Inflammatory macrophage treated with lipopolysaccharide for 4 hours (primary cell): ENCODE measurements at places on chromosomes 11 and 22.

- no peak for DNase-seq
Observed at GRCh38 chr11:118913411-118914125, 12.2 kb downstream of the BCL9L start.

DNA sequence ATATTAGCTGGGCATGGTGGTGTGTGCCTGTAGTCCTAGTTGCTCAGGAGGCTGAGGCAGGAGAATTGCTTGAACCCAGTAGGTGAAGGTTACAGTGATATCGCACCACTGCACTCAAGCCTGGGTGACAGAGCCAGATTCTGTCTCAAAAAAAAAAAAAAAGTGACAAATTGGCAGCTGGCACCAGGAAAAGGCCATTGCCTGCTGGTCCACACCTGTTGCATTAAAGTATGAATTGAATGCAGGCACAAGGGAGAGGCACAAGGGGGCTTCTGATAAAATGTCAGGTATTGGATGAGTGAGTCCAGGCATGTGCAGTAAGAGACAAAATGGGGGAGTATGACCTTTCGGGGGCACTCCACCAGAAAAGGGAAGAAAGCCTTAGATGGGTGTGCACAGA, 28.2 kb downstream of the ZNF70 start:
- DNase-seq: no peak

DNA sequence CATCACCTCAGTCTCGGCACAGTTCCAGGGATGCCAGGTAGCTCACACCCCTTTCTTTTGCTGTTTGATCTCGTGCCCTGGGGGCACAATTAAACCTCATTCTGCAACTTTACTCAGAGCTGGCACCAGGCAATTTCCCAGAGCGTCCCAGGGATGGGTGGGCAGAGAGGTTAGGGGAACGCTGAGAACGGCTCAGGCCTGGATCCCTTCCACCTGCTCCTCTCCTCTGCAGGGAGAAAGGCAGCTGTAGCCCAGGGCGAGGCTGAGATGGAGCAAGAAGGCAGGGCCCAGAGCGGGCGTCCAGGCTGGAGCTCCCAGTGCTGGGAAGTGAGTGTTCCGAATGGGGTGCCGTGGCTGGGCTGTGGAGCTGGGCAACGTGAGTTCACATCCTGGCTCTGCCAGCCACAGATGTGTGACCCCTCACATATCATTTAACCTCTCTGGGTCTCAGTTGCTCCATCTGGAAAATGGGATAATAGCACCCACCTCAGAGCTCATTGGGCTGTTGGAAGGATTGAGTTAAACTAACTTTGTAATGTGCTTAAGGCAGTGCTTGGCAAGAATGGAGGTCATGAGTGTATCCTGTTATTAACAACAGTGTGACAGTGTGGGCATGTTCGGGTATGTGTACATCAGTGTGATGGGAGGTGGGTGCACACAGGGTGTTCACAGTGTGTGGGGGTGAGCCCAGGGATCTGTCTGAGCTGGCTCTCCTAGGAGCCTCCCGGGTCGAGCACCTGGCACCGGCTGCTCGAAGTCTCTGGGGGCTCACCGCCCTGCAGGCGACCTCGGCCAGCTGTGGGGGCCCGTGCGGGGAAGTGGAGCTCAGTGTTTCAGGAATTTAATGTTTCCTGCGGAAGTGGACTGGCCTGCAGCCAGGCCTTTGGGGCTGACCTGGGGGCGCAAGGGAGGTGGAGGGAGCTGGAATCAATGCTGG, 15.5 kb downstream of the OTUB1 start:
- no peak for DNase-seq

GRCh38 chr11:47797633-47798032, 30.5 kb upstream of the FNBP4 start:
- peak; percentile 77 for DNase-seq

DNA sequence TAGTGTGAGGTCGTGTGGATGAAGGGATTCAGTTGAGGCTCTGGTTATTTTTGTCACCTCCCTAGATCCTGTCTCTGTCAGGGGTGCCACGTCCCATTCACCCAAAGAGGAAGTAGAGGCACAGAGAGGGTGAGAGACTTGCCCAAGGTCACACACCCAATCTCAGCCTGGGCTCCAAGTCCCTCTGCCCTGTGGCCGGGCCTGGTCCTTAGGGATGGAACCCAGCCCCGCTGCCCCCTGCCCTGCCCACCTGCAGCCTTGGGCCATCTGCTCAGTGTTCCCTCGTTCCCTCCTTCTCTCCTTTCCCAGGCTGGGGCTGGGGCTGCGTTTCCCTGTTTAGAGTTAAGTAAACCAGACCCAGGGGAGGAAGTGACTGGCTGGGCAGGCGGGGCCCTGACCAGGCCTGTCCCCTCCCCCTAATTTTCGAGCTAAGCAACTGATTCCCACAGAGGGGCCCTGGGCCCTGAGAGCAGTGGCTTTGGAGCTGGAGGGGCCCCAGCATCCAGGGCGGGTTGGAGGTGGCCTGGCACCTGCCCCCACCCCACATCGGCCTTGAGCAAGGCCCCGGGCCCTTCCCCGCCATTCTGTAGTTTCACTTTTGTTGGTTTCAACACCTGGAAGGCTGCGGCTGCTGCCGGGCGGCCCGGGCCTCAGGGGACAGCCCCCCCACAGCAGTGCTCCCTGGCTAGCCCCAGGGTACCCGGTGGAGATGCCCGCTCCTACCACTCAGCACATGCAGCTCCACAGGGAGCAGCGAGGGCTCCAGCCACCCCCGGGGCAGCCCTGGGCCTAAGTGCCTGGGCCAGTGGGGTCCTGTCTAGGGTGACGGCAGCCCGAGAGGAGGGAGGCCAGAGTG, 1.5 kb downstream of the TCIRG1 start:
- DNase-seq: peak; percentile 79

GRCh38 chr22:33321466-33321865, 263.3 kb upstream of the SYN3 start:
- DNase-seq: no peak

- peak; percentile 53 for DNase-seq
Observed at GRCh38 chr11:1837171-1838076, 1.4 kb upstream of the TNNI2 start.

- peak; percentile 59 for DNase-seq
Observed at GRCh38 chr22:19121631-19122142, 525 bp downstream of the DGCR2 start.

GRCh38 chr11:8332891-8333290, 69.2 kb upstream of the LMO1 start:
- DNase-seq: no peak

DNA sequence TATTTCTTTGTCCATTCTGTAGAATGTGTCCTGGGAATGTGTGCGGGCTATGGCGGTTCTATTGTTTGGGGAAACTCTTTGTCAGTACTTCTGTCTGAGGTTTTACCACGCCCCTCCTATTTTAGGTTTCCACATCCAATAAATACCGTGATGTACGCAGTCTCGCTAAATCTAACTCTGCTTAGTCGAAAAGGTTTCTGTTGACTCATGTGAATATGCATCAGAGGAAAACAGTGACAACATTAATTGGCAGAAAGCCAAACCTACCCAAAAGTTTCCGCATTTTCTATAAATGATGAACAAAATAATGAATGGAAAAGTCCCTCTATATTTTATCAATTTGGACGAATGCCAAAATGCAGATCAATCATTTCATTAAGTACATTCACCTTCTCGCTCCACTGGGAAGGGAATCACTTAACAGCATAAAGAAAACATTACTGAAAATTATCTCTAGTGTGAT, 143.4 kb downstream of the MAML2 start:
- peak; percentile 65 for DNase-seq

DNA sequence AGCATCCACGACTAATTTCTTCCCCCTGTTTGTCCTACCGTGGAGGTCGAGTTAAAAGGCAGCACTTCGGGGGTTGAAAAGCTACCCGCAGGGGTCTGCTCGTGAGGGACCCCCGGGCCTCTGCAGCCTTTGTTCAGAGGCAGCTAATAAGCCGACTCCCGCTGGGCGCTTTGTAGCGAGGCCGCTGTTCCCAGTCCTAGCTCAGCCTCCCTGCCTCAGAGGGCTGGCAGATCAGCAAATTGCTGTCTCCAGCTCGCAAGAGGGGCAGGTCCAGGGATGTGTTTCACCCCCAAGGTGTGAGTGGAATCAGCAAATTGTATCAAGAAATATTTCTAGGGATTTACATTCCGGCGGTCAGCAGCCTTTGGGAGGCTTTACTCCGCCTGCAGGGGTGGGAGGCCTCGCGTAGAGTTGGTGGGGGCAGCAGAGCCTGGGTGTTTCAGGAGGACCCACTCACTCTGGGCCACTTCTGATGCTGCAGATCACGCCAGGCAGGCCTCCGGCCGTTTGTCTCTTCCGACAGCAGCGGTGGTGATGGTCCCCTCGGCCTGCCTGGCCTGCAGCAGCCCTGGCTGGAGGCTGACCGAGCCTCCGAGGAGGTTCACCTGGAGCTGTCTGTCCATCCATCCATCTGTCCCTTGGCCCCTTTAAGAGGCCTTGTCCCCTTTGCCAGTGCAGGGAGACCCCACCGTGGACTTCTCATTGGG, 21.6 kb upstream of the KCNQ1OT1 start:
- no peak for DNase-seq

DNA sequence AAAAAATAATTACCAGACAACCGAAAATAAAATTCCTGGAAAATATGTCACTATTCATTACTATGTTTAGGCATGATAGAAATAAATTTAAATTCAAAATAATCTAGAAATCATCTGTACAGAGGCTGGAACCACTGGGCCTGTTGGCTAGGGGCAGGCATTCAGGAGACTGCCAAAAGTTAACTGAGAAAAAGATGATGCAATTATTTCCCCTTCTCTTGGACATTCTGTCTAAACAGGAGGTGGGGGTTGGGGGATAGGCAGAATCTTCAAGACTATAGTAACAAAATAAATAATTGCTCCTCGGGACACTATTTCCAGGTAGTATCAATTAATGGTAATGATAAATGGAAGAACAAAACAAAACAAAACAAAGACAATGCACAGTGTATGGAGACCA, 14.1 kb downstream of the BTBD10 start:
- peak; percentile 45 for DNase-seq

DNA sequence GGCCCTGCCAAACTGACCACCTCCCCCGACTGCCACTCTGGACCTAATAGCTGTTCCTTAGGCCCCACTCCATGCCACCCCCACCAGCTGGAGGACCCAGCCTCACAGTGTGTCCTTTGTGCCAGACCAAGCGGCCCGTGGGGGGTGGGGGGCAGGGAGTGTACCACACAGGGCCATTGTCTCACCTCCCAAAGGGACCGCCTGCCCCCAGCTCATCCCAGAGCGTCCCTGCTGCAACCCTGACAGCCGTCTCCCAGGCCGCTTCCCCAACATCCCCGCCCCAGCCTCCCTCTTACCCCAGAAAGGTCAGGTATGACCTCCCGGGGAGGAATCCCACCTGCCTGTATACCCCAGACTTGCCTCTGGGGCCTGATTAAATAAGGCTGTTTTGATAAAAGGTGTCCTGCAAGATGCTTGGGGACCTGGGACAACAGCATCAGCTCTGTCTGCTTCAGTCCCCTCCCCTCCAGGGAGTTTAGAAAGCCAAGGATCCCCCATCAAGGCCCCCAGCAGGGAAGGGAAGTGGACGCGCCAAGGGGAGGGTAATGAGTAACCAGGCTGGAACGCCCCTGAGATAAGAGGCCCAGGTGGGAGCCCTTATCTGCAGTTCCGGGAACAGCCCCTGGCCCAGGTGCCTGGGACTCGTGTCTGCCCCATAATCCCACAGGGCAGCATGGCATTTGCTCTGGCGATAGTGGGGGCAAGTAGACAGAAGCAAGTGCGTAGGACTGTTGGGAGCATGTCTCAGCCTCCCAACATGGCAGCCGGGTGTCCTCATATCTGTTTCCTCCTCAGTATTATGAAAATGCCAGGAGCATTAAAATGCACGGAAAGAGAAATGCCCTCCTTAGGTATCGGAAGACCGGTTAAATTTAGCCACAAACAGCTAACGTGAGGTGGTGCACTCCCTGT, 9.0 kb downstream of the CDC42EP1 start:
- DNase-seq: no peak

- no peak for DNase-seq
Observed at GRCh38 chr11:67366546-67366945, 6.9 kb downstream of the CLCF1 start.

DNA sequence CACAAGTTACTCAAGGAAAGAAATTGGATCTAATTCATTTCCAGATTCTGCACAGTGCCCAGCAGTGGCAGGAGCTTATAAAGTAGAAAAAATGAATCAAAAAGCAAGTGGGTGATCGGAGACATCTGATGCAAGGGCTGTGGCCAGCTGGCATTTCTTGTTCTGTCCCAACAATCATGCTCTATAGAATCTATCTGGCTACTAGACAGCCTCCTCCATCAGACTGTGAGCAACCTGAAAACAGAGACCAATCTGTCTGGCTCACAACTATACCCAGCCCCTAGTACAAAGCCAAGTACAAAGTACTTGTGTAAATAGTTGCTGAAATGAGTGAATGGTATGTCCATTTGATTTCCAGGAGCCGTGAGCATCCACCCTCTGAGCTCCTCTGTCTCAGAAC, 11.4 kb downstream of the USH1C start:
- DNase-seq: no peak

DNA sequence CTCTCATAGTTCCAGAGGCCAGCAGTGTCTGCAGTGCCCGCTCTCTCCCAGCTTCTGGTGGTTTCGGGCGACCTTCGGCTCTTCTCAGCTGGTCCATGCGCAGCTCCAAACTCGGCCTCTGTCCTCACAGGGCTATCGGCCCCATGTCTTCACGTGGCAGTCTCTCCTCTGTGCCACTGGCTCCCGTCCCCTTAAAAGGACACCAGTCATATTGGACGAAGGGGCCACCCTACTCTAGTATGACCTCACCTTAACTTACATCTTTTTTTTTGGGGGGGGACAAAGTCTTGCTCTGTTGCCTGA, 13.8 kb downstream of the LTO1 start:
- DNase-seq: no peak

- DNase-seq: no peak
Observed at GRCh38 chr11:128232588-128232987, 354.8 kb downstream of the ETS1 start.

GRCh38 chr11:27545946-27546345, 39.4 kb upstream of the LIN7C start:
- DNase-seq: no peak

DNA sequence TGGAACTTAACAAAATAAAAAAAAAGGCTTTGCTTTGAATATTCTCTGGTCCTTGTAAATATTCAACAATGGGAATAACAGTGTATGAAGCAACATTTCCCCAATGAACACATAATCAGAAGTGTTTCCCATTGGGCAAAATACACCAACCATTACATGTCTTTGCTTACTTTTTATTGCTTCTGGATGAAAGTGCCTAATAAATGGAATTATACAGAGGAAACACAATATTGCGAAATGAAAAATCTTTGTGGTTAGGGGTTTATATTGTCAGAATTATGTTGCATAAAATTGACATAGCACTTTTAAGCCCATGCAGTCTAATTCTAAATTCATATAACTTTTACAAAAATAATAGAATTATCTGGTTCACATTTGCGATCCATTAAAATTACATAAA, 386.4 kb downstream of the DCDC1 start:
- DNase-seq: no peak

DNA sequence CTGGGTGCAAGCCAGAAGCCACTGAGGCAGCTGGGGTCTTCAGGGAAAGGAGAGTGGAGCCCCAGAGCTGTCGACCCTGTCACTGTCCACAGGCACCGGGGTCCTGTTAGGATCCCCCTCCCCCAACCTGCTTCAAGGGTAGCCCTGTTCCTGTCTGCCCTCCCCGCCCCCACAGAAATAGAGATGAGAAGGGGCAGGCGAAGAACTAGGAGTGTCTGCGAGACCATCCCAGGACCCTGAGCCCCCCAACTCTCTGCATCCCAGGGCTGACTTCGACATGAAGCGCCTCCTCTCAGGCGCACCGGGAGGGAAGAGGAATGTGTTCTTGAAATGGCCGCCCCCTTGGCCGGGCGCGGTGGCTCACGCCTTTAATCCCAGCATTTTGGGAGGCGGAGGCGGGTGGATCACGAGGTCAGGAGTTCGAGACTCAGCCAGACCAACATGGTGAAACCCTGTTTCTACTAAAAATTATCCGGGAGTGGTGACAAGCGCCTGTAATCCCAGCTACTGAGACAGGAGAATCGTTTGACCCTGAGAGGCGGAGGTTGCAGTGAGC, 607 bp upstream of the ZNF70 start:
- no peak for DNase-seq
